8988T (cell line): ENCODE measurements at places on chromosomes 5 and 9.

GRCh38 chr5:116045821-116046220 is 13.5 kb downstream of the ARL14EPL start:
- no peak for DNase-seq

DNA sequence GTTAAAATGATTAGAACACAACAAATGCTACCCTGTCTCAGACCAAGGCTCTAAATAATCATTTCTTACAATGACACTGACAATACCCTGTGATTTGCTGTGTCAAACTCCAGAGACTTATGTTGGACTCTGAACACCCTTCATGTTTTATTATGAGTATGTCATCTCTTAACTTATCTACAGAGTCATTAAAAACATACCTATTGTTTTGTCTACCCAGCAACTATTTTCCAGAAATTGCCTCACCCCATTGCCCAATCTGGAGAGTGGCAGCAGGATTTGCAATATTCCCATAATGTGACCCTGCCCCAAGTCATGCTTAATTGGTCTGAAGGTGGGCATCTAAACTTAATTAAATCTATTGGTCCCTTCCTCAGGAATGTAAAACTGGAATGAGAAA is 23.0 kb upstream of the KIF2A start:
- DNase-seq: no peak

DNA sequence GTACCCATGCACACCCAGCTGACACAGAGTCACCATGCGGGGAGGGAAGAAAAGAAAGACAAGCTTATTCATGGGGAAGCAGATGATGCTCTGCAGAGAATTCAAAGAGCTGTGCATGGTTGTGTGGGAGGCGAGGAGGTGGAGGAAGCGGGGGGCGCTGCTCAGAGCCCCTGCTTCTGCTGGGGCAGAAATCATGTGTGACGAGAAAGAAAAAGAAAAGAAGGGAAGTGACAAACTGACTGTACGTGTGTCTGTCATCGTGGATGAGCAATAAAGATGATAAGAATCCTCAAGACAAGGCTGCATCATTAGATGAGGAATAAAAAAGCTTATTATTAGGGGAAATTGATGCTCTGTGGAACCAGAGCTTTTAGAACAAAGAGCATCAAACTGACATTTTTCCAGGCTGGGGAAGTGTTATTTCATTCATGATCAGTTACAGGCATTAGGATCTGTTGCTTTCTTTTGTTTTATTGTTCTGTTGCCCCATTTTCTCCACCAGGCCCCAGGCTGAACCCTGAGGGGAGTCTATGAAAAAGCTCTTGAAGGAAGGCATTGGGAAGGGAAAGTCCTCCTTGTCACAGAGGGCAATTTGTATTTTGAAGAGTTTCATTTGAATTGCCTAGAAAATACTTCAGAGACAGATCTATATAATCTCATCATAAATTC is 20.3 kb upstream of the SH3RF2 start:
- no peak for DNase-seq

DNA sequence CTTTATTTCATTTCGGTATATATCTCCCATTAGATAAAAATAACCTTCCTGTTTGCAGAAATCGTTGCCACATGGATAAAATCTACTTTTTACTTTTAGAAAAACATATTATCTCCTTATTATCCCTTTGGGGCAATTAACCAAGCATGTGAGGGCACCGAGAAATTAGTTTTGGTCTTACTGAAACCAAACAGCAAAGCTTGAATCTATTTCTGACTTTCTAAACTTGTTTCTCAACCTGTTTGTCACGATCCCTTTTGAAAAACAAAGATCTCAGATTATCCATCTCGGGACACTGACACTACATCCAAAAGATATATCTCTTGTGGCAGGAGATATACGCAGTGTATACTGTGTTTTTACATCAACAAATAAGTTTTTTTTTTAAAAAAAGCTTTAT is 2.3 kb downstream of the TUT7 start:
- DNase-seq: no peak

DNA sequence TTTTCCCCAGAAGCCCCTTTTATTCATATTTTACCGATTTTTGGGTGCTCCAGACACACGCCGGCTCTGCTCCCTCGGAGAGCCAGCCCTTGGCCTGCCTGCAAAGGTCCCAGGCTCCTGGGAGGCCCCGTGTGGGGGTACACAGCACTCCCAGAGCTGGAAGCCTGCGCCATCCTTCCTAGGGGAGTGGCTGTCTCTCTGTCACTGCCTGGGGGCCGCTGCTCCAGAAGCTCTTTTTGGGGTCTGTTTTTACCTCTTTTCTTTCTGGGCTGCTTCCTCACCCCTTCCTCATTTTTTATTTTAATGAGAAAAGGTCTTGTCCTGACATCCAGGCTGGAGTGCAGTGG is 119.1 kb upstream of the COL5A1 start:
- DNase-seq: no peak

DNA sequence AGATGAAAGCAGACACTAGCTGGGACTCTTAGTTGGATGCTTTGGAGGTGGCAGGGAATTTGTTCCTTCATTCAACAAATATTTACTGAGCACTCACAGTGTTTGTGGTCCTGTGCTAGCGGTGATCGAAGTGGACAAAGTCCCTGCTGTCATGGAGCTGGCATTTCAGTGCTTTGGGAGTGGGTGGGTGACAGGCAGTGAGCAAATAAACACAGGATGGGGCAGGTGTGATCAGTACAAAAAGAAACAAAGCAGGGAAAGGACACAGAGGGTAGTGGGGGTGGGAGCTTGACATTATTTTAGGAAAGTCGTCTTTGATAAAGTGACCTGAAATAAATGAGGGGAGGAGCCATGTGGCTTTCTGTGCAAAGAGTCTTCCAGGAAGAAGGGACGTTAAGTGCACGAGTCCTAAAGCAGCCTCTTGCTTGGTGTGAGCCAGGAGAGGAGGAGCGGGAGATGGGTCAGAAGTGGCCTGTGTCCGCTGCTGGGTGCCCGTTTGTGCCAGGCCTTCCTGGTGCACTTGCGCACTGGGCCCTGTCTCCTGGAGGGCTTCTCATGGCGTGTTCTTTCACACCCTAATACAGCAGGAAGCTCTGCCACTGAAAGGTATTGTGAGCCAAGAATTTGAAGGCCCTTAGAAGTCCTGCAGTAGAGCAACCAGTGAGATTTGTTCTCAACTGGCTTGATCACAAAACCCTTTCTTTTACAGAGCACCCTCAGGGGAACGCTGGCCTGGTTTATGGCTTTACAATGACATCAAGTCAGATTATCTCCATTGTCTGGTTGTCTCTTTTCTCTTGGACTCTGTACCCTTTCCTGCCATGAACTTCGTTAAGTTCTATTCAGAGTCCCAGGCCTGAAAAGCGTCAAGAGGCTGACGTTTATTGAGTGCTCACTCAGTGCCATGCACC is 14.8 kb downstream of the NDST1 start:
- DNase-seq: no peak
